ENCODE measurements at places on chromosomes 4 and X. TPM values are rescaled to one million over a fixed set of nuclear protein-coding genes. Genes with fewer than 3 reads are reported as not detected.

DNA sequence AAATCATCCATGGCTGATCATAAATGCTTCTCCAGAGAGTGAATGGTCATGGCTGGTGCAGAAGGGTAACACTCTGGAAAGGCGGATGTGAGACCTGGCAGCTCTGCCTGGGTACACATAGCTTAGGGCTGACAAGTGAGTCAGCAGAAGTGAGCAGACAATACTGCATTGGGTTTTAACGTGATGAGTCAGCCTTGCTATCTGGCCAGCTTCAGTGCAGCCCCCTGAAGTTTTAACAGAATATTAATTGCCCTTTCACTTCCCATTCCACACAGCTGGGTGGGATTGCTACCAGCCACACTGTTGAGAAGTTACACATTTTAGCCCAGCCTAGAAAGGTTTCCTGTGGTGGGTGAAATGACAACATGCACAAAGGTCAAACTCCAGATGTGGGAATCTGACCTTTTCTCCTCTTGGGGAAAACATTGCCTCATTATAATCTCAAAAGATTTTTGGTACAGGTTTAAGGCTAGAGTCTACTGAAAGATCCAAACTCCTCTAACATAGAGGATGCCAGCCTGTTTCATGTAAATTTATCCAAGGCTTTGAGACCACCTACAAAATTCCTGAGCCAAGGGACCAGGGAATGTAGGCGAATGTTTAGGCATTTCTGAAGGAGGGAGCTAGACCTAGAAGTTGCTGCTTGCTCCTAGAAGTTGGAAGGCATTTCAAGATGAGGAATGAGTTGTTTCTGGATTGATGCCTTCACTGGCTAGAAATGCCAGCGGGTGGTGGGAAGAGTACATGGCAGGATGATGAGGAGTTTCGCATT, 230.3 kb upstream of the PGRMC2 start:
- no peak for DNase-seq

DNA sequence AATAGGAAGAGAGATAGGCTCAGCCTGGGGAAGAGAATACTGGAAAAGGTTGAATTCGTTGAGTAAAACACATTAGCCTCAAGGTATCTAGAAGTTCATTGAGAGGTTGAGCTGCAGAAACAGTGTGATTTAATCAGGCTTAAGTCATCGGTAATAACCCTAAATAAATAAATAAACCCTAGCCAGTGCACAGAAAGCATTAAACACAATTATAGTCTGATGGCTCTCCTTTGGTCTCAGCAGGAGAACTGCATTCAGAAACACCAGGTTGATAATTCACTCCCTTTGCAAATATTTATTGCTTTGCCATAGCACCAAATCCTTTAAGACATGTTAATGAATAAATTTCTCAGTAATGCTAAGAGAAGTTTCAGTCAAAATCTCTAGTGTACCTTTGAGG, 9.6 kb downstream of the DCX start:
- DNase-seq = no peak

SPANXA2 gene
- polyA plus RNA-seq = not detected

DNA sequence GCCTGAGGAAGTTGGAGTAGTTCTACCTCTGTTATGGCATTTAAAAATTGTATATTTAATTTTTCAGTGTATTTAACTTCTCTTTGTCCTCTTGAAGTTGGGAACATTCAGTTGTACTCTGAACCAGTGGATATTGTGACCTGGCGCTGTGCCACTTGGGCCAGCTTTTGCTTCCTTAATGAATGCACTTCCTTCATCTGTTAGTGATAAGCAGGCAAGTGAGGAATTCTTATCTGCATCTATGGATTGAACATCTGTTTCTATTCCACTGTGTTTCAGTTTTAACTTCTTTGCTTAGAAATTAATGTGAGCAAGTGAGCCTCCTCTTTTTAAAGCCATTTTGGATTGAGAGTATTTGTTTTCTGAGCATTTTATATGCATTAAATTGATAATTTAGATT, 128.3 kb downstream of the UCHL1 start:
- no peak for DNase-seq

DNA sequence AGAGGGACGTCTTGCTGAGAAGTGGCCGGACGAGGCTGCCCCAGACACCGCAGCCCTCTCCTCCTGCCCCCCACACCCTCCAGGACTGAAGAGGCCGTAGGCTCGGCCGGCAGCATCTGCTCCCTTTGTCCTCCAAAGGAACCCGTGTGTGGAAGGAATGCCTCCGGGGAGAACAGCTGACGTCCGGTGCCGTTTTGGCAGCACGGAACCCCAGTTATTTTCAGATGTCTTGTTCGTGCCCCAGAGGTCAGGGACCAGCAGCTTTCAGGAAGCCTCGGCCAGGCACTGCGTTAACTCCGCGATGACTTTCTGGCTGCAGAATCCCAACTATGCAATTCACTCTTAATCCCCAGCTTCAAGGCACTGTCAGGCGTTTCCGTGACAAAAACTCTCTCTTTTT, 10.9 kb upstream of the PPP2R3B start:
- no peak for DNase-seq

GRCh38 chr4:37648084-37648817, 37.9 kb downstream of the RELL1 start:
- DNase-seq = no peak

DNA sequence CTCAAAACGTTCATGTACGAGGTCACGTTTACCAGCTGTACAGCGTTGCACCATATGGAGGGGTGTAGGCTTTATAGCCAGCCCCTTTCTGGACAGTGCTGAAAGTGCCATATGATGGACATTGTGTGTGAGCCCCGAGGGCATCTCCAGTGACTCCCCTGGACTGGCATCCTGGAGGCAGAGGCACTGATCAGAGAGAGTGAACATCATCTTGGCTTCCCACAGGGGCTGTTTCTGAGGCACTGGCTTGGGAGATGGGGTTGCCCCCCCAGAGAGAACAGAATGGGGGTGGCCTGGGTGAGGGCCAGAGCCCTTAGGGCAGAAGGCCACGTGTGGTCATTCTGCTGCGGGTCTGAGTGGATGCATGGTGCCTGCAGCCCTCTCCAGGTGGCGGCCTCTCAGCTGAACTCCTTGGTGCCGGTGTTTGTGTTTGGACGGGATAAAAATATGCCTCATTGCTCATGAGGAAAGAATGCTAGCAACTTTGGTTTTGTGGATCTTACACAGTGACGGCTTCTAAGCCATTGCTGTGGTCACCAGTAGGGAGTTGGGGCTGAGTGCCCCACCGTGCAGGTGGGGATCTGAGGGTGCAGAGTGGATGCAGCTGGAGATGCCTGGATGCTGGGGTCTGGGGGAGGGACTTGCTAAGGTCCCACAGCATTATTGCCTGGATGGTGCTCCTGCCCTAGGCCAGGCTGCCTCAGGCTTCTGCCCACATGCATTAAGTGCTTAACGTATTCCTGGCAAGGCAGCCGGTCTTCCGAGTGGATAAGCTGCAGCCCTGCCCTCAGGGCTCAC, 3.4 kb downstream of the WFS1 start:
- no peak for DNase-seq

- DNase-seq = no peak
Measured at GRCh38 chr4:105989485-105990242, 94.4 kb downstream of the NPNT start.

- no peak for DNase-seq
Measured at GRCh38 chr4:86256086-86256485, 103.8 kb downstream of the MAPK10 start.

CLDN22 gene
- polyA plus RNA-seq = not detected

Data from naive thymus-derived CD8-positive, alpha-beta T cell (primary cell).